Stimulated activated CD4-positive, alpha-beta T cell treated with anti-CD3 and anti-CD28 coated beads, Interleukin-1b, Interleukin-23, amount 100 ng/mL, for 1 hour (primary cell): ENCODE measurements at places on chromosomes 5 and 9.

GRCh38 chr9:83061990-83062650 is 822 bp downstream of the RASEF start:
- no peak for DNase-seq

GRCh38 chr9:5665059-5665458 is 36.2 kb downstream of the RIC1 start:
- no peak for DNase-seq

GRCh38 chr9:136711751-136712689 is at the start of gene DIPK1B:
Gene DIPK1B (plus strand): TSS chr9:136712572. CDS start chr9:136712666, 94 bp downstream.
- DNase-seq: no peak

- DNase-seq: no peak
Measured at GRCh38 chr9:84862810-84863287, 193.3 kb downstream of the NTRK2 start.

DNA sequence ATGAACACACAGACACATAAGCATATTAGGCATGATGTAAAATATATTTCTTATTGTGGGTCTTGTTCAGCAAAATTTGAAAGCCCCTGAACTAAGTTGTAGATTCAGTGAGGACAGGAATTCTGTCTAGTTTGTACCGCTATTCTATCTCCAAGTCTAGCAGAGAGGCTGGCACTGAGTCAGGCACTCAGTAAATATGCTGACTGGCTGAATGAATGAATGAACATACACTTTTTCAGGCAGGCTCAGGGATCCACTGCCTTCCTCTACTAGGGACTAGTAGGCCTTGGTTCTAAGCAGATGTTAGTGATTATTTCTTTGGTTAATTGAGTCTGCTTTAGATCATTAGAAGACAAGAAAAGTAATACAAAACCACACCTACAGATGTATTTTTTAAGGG is 157.5 kb downstream of the ZSWIM6 start:
- no peak for DNase-seq

DNA sequence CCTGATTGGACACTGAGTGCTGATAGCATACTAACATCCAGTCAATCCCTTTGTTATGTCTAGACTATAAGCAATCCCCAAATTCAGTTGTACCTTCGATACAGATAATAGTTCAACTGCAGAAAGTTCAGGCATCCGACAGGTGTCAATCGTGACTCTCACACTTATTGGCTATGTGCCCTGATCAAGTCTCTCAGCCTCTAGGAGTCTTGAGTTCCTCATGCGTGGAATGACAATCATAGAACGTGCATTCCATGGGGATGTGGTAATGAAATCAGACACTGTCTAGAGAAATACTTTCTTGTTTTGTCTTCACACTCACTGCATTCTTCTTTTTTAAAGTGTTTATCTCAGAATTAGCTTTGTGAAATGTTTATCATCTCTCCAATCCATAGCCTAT is 4.8 kb downstream of the ANKRD34B start:
- no peak for DNase-seq

GRCh38 chr5:168126606-168127005 is 164.8 kb upstream of the WWC1 start:
- no peak for DNase-seq

- DNase-seq: no peak
Measured at GRCh38 chr9:136567651-136568287, 21.9 kb upstream of the NOTCH1 start.

- DNase-seq: no peak
Measured at GRCh38 chr9:121773286-121773953, 122.0 kb downstream of the DAB2IP start.

- DNase-seq: no peak
Measured at GRCh38 chr9:99178912-99179872, 42.5 kb downstream of the ALG2 start.

DNA sequence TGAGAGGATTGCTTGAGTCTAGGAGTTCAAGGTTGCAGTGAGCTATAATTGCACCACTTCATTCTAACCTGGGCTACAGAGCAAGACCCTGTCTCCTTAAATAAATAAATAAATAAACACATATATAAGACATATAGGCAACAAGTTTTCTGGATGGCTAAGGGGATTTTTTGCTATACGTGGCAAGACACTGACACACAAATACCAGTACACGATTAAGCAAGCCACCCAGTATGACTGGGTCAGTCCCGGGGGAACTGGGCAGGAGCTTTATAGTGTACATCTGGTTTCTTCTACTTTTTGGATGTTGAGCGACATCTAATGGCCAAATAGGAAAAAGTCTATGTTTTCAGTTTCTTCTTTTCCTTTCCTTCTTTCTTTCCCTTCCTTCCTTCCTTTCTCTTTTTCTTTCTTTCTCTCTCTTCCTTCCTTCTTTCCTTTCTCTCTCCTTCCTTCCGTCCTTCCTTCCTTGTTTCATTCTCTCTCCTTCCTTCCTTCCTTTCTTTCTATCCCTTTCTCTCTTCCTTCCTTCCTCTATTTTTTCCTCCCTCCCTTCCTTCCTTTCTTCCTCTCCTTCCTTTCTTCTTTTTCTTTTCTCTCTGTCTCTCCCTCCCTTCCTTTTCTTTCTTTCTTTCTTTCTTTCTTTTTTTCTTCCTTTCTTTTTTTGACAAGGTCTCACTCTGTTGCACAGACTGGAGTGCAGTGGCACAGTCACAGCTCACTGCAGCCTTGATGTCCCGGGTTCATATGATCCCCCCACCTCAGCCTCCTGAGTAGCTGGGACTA is 47.0 kb upstream of the PLIN2 start:
- no peak for DNase-seq

GRCh38 chr5:676699-677076 is 16.5 kb downstream of the TPPP start:
- no peak for DNase-seq

DNA sequence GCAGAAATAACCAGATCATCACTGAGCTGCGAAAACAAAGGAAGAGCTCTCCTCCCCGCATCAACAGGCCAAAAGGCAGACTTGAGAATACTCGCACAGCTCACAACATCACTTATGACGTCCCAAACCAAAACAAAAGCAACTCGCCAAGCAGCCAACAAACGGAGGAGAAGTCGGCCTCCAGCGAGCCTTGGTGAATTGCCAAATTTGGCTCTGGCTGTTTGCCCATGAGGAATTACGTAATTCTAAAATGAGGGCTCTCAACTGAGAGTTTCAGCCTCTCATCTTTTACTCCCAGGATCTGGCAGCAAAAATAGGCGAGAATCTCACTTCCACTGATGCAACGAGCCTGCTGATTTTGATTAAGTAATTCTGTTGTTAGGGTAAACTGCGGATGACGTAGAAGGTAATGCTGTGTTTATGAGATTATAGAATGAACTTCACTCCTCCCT is 51.7 kb upstream of the SEMA6A start:
- no peak for DNase-seq

DNA sequence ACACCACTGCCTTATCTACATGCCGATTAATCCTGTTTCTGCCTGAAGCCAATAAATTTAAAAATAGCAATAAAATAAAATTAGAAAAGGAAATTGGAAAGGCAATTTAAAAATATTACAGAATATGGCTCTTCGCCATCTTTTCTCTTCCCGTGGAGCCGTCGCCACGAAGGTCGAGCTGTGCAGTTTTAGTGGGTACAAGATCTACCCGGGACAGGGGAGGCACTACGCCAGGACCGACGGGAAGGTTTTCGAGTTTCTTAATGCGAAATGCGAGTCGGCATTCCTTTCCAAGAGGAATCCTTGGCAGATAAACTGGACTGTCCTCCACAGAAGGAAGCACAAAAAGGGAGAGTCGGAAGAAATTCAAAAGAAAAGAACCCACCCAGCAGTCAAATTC is 41.7 kb upstream of the SMC5 start:
- DNase-seq: no peak

- no peak for DNase-seq
Measured at GRCh38 chr9:23434654-23435053, 391.4 kb downstream of the ELAVL2 start.

DNA sequence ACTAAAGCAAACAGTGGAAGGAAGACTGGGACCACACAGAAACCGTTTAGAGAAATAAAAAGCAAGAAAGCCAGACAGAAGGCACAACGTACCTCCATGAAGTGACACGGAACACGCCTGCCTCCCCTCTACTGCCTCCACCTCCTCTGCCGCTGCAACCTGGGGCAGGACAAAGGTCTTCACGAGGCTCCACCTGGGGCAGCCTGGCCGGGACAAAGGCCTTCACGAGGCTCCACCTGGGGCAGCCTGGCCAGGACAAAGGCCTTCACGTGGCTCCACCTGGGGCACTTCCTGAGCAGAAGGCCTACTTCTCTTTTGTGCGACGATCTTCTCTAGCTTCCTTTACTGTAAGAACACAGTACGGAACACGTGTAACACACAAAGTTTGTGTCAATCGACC is 11.7 kb downstream of the QSOX2 start:
- no peak for DNase-seq

GRCh38 chr9:129746092-129746777 is 6.6 kb downstream of the PTGES start:
- DNase-seq: no peak

DNA sequence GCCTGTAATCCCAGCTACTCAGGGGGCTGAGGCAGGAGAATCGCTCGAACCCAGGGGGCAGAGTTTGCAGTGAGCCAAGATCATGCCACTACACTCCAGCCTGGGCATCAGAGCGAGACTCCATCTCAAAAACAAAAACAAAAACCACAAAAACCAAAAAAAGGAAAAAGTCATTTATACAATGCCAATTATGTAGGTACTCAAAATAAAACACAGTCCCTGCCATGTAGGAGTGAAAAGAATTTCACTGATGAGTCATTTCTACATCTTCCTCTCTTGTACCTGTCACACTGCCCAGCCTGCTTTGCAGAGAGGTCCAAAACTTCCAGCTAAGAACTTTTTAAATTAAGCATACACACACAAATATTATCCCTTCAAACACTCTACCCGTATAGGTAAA is 215.8 kb downstream of the EPB41L4A start:
- no peak for DNase-seq

DNA sequence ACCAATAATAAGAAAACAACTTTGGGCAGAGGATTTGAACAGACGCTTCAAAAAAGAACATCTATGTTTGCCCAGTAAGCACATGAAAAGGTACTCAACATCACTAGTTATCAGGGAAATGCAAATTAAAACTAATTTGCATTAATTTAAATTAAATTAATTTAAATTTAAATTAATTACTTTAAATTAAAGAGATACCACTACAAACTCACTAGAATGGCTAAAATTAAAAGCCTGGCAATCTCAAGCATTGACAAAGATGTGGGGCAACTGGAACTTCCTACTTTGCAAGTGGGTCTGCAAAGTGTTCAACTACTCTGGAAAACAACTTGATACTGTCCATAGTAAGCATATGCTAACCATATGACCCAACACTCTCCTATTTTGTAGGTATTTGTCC is 32.1 kb upstream of the ELL2 start:
- no peak for DNase-seq

DNA sequence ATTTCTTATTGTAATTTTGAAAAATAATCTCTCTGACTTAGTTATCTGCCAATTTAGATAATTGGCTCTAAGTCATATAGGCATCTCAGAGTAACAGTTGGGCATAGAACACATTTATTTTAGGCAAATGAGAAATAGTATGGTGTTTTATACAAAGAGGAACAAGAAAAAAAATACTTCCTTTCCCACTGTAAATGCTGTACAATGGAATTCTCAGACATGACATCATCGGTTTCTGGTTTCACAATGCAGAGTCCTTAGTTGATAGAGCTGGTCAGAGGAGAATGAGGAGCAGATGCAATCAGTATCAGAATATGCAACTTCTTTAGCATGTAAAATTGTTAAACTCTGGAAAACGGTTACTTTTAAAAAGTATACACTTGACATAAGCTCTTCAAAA is 49.4 kb downstream of the PLK2 start:
- DNase-seq: no peak

- DNase-seq: no peak
Measured at GRCh38 chr5:133688391-133688790, 76.0 kb upstream of the FSTL4 start.

DNA sequence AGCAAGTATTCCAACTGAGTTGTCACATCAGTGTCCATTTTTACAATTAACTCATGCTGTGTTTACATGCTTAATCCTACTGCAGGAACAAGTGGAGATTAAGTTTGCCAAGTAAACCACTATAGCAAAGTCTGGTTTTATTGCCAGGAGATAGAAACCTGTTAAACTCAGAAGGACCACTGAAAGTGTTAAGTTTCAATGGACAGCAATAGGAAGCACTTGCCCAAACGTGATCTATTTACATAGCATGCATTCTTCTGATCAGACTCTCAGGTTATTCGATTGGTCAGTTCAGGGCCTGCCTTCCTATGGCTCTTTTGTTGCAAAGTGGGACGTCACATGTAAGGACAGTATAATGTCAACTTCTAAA is 28.0 kb upstream of the IFNK start:
- no peak for DNase-seq

DNA sequence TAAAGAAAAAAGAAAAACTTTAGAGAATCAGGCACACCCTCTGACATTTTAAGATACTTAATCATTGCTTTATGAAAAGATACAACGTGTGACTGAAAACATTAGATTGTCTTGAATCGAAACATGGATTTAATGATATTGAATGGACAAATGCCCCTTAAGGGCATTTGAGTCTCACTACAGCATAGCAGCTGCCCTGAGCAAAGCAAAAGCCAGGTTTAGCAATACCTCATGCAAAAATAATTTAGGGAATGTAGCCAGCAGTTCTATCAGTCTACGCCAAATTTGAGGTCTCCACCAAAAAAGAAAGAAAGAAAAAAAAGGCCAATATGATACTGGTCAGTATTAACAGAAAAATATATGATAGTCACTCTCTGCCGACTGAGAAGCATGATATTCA is 56.6 kb upstream of the LMNB1 start:
- DNase-seq: no peak

DNA sequence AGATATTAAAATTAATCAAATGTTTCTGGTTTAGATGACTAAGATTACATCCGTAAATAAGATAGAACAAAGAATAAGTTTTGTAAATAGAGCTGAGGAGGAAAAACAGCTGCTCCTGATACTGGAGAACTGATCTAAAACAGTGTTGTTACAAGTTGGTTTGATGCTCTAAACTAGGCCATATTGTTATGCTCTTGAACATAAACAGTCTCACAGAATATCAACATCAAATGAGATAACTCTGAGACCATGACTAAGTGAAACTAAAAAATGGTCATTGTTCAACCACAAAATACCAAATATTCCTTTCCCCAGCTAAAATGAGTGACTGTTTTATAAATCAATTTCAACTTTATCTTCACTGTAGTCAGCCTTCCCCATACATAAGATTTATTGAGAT is 16.5 kb upstream of the SRFBP1 start:
- DNase-seq: no peak

GRCh38 chr5:148427370-148428042 is 43.7 kb downstream of the FBXO38 start:
- DNase-seq: no peak

- no peak for DNase-seq
Measured at GRCh38 chr5:150540615-150541396, 32.9 kb downstream of the NDST1 start.

- no peak for DNase-seq
Measured at GRCh38 chr5:125343015-125343414, 596.6 kb upstream of the ZNF608 start.
